ENCODE measurements at places on chromosomes 2 and 18.
A peak's percentile ranks its signal among the peaks of the same experiment; 100 is the strongest.

GRCh38 chr2:138846216-138846821, 66.1 kb upstream of the NXPH2 start:
- peak; percentile 54 for DNase-seq

- DNase-seq: no peak
Observed at GRCh38 chr2:178502751-178503150, 22.5 kb downstream of the PLEKHA3 start.

GRCh38 chr2:150846691-150847090, 359.2 kb upstream of the RND3 start:
- DNase-seq: no peak

DNA sequence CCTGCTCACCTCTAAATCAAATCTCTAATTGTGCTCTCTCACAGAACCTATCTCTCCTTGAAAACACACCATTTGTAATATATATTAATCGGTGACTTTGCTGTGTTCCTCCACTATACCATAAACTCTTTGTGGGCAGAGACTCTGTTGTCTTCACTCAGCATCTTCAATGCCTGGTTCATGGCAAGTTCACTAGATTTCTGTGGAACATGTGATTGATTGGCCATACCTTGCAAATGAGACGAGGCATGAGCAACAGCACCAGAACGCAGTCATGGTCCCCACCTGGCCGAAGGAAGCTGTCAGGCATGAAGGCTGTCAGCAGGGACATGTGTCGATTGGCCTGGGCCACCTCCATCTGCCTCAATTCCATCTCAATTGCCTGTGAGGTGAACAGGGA, 11.6 kb downstream of the DCTN1 start:
- no peak for DNase-seq

DNA sequence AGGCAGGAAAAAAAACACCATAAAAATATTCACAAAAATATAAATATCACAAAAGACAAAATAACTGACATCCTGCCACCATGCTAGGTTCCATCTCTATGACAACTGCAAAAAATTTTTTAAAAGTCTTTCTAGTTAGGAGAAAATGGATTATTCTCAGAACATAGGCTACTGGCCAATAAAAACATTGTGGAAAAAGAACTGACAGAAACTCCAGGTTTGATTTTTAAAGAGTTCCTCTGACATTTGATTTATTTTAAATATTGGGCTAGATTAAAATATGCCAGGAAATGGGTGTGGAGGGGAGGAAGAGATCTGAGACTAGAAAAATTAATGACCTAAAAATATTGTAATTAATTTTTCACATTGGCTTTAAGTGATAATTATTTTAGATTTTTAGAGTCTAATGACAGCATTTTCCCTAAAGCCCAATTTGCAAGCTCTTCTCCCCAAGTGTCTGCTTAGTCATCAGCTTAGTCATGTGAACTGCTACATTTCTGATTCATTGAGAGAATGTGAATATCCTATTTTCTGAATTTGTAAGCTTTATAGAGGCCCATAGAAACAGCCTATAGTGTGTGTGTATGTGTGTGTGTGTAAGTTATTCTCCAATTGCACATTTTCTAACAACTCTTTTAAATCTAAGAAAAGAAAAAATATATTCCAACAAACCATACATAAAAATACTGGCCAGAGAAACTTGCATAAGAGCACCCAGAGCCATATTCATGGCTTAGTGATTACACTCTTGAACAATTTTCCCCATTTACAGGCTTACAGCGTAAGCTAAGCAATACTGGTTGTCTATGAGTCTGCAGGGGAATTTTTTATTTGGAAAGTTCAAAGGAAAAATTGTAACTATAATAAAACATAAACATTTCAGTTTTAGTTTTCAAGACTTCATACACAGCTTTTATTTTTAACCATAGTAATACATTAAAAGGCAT, 48.4 kb downstream of the TMEFF2 start:
- no peak for DNase-seq

GRCh38 chr18:10900435-10900834, 248.9 kb downstream of the PIEZO2 start:
- DNase-seq: no peak

GRCh38 chr2:168697668-168698121, 104.7 kb upstream of the NOSTRIN start:
- DNase-seq: no peak

- no peak for DNase-seq
Observed at GRCh38 chr2:105381101-105381668, 17.7 kb downstream of the FHL2 start.

DNA sequence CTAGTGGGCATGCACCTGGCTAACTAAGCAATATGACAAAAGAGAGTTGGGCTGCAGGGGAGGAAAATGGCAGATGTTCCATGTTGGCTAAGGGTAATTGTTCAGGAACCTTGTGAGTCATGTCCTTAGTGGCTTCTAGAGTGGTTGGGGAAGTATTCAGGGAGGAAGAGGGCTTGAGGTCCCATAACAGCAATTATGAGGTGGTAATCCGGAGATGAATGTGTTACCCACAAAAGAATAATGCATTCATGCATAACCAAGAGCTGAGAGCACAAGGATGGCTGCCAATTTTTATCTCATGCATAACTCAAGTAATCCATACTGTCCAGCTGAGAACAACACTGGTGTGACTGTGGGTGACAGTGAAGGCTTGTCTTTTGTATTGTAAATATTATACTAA, 42.9 kb downstream of the TMEFF2 start:
- DNase-seq: no peak

DNA sequence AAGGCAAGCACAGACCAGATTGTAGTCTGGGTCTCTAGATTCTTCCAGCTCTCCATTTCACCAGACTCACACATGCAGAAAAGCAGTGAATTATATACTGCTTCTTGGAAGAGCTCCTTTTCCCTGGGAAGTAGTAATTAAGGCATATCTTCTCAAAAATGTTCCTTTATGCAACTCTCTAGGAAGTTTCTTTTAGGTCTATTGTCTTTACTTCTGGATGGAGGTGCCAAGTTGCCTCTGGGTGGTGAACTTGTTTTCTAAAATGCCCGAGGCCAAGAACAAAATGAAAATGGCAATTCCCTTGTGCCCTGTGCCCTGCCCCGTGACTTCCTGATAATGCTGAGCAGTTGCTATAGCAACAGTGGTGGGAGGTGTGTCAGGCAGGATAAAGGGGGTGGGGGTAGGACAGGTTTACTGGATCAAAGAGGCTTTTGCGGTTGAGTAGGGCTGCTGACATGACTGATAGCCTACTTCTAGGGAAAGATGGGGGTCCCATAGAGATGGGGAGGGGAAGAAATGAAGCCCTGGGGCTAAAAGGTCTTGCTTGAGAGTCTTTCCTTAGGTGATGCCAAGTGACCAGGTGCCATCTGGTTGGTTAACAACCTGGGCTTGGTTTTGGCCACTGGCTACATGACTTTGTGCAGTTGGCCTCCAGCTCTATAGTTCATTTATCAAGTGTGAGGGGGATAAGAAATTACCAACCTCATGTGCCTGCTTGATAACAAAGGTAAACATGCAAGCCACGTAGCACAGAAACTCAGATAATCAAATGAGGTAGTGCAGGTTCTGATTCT, 11.8 kb downstream of the IGFBP2 start:
- no peak for DNase-seq

DNA sequence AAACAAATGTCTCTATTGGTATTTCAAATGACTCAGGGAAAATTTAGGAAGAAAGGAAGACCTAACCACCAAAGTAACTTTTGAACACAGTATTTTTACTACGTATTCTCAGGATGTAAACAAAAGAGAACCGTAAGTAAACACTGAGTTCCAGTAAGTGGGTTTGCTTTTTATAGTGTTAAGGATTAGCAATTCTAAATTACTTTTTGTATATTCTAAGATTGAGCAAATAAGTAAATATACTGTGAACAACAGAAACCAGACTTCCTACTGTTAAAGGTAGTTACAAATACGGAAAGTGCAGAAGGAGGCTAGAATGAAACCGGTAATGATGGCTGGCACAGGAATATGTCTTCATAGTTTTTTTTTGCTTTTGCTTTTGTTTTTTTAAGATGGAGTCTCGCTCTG, 31.5 kb downstream of the SESTD1 start:
- DNase-seq: no peak

DNA sequence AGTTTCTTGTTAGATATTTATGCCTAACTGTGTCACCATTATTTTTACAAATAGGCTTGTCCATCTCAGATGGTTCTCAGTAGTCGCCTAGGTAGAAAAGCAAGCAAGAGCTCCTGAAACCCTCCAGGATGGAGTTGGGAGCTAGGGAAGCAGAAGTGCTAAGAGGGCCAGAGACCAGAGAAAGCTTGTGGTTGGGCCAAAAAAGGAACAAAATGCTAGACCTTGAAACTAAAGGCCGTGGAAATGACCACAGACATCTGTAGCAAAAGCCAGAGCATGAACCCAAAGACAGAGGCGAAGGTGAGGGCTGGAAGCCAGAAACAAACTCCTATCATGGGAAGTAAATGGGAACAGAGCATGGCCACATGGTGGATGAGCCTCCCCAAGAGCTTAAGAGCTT, 29.9 kb upstream of the RMDN2 start:
- DNase-seq: peak; percentile 39

- DNase-seq: no peak
Observed at GRCh38 chr2:16693854-16694253, 28.2 kb upstream of the CYRIA start.

GRCh38 chr2:116510117-116510671, 1304.3 kb upstream of the DDX18 start:
- peak; percentile 49 for DNase-seq

GRCh38 chr2:21233194-21233593, 109.4 kb downstream of the TDRD15 start:
- no peak for DNase-seq

DNA sequence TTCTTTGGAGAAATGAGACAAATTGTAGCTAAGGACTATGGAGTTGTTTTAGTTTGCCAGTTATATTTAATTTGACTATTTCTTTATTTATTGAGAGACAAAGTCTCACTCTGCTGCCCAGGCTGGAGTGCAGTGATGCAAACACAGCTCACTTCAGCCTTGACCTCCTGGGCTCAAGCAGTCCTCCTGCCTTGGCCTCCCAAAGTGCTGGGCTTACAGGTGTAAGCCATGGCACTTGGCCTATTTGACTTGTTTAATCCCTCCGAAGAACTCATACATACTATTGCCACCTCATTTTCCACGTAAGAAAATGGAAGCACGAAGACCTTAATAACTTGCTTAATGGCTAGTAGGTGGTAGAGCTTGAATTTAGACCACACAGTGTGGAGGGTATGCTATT, 988 bp upstream of the RNF144A start:
- no peak for DNase-seq

- DNase-seq: no peak
Observed at GRCh38 chr2:241064802-241065354, 37.2 kb downstream of the MTERF4 start.

GRCh38 chr2:215010390-215010789, 128.0 kb downstream of the ABCA12 start:
- no peak for DNase-seq

- no peak for DNase-seq
Observed at GRCh38 chr2:215498431-215498830, 62.6 kb upstream of the FN1 start.

GRCh38 chr2:168727904-168728470, 74.5 kb upstream of the NOSTRIN start:
- DNase-seq: no peak

GRCh38 chr2:148719941-148720436, 75.4 kb downstream of the EPC2 start:
- DNase-seq: no peak

DNA sequence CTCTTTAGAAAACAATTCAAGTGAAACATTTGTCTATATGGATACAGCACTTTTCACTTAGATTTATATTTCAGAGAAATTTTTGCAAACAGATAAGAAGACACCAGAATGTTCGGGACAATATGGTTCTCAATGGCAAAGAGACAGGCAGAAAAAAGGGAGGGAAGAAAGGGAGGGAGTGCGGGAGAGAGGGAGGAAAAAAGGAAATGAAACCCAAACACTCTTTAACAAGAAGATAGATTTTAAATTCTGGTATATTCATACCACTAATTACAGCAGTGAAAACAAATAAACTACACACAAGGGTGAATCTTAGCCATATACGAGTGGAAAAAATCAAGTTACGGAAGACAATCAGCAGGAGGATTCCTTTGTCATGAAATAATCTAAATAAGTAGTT, 3.0 kb downstream of the PASK start:
- no peak for DNase-seq

DNA sequence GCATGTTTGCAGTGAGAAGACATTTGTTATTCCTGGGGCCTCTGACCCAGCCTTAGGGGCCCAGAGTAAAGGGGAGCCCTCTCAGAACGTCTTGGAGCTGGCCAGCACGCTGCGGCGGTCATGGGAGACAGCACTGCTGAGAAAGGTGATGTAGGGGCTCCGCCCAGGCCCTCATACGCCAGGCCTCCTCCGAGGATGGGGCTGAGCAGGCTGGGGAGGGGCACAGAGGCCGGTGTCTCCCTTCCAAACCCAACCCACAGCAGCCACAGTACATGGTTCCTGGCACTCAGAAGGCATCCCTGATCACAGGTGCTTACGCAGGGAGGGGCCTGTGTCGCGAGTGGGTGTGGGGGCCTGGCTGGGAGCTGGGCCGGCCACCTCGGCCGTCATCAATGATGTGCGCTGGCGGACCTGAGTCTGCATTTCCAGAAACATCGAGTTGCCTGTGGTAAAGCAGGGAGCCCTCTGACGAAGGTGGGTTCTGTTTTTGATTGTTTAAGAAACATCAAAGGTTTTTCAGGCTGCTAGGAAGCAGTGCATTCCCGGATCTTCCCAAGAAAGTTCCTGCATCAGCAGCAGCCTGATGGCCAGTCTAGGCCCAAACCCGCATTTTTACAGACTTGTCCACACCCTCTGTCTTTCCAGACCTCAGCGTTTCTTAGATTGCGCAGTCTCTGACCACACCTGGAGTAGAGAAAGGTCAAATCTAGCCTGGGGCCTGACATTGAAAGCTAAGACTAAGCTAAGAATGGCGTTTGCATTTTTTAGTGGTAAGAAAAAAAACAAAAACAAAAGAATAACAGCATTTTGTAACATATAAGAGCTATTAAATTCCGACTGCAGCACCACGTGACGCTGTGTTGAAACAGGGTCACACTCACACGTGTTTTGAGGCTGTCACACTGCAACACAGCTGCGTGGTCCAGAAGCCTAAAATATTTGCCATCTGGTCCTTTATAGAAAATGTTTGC, 51.2 kb upstream of the PXDN start:
- no peak for DNase-seq

- no peak for DNase-seq
Observed at GRCh38 chr2:152406119-152406835, 71.3 kb downstream of the FMNL2 start.

- peak; percentile 74 for DNase-seq
Observed at GRCh38 chr2:237858294-237859081, 935 bp upstream of the RAMP1 start.

GRCh38 chr2:6919901-6920742, 2.9 kb downstream of the RNF144A start:
- DNase-seq: peak; percentile 30

DNA sequence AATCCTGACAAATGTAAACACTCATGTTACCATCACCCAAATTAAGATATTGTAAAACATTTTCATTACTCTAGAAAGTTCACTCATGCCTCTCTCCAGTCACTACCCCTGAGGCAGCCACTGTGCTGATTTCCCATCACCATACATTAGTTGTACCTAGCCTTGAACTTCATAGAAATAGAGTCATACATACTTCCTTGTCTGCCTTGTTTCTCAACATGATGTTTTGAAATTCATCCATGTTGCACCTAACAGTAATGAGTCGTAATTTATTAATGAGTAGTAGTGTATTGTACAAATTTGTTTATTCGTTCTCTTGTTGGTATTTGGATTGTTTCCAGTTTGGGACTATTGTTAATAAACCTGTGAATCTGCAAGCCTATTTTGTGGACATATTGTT, 49.0 kb upstream of the TWSG1 start:
- DNase-seq: no peak

Data from NB4 (cell line).